ENCODE measurements at places on chromosomes 5 and 9.

- DNase-seq = peak; percentile 49
These were observed 169.0 kb downstream of the FBXL17 start for GRCh38 chr5:108212775-108213346.

- DNase-seq = no peak
These were observed 217.5 kb downstream of the RAB3C start for GRCh38 chr5:58800356-58800755.

DNA sequence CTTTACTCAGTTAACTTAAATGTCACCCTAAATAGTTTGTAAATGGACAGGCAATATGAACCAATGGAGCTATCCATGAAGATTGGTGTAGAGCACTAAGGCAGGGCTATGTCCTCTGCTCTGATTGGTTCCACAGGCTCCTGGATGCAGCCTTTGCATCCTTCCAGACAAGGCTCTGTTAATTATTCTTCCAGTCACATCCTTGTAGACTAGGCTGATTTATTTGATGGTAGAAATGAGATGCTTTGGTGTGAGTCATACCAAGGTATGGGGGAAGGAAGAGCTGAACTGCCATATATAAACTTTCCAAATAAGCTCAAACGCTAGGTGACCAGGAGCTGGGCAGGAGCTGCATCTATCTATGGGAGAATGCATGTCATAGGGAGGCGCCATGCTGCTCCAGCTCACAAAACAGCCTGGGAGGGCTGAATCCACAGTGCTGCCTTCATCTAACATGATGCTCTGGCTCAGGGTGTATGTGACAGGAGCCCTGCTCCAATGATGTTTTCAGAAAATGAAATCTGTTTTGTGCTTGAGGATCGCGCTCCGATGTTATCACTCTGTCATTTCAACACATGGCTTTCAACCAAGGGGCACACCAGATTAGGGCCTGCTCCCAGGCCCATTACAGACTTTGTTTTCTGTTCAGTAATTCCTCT, 818.0 kb upstream of the ZNF608 start:
- DNase-seq = no peak

DNA sequence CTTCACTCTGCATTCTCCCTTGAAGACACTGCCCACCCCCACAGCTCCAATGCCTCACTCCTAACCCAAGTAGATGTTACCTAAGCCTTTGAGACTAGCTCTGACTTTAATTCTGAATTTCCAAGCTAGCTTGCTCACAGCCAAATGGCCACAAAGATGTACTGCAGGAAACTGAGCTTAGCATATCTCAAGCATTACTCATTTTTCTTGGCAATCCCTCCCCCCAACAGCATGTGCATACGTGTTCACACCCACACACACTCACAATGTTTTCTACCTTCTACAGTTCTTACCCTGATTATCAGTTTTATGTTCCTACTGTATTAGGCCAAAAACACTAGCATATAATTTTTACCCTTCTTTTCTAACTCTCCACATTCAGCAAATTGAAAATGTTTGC, 13.7 kb upstream of the GRIA1 start:
- DNase-seq = no peak

DNA sequence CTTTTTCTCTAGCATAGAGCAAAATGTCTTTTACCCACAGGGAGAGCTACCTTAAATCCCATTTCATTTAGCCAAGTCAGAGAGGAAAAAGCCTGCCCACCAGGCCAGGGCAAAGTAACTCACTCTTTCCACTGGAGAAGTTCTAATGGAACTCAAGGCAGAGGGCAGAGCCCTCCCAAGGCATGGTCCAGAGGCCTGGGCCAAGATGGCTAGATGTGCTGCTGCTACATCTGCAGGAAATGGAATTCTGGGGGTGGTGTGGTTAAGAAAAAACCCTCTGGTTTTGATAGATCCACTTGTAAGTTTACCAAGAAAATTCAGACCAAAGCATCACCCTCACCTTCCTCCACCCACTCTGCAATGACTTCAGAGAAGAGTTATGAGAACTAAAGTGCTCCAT, 37.3 kb downstream of the CSF2 start:
- no peak for DNase-seq

DNA sequence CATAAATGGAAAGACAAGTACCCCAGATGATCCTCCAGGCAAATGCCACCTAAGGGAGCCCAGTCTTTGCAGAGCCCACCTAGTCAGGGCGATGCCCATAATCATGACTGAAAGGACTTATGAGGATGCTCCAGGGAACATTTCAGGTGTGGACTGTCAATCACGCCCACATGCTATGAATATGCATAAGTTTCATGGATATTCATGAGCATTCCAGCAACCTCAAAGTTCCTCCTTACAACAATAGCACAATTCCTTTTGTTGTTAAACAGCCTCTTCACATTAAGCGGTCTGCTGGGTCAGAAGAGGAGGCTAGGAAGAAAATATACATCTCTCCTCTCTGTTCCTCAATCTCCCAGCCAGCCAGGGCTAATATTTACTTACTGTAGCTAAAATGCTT, 161.6 kb downstream of the C5orf15 start:
- DNase-seq = no peak

DNA sequence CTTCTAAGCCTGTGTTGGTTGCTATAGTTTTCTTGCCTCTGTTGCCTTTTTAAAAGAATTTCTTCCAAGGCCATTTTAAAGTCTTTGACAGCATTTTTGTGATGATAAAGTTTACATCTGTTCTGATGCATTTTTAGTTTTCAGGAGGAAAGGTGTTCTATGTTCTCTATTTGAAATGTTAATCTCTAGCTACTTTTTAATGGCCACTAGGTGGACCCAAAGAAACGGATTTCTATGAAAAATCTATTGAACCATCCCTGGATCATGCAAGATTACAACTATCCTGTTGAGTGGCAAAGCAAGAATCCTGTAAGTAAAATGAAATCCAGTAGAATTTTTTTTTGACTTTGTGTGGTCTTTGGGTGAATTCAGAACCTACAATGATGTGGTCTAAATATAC, 60.2 kb downstream of the MELK start:
- peak; percentile 49 for DNase-seq

- DNase-seq = no peak
These were observed 36.5 kb upstream of the NTNG2 start for GRCh38 chr9:132125361-132125760.

GRCh38 chr9:130693101-130693425, 517 bp upstream of the EXOSC2 start:
- DNase-seq = peak; percentile 19

DNA sequence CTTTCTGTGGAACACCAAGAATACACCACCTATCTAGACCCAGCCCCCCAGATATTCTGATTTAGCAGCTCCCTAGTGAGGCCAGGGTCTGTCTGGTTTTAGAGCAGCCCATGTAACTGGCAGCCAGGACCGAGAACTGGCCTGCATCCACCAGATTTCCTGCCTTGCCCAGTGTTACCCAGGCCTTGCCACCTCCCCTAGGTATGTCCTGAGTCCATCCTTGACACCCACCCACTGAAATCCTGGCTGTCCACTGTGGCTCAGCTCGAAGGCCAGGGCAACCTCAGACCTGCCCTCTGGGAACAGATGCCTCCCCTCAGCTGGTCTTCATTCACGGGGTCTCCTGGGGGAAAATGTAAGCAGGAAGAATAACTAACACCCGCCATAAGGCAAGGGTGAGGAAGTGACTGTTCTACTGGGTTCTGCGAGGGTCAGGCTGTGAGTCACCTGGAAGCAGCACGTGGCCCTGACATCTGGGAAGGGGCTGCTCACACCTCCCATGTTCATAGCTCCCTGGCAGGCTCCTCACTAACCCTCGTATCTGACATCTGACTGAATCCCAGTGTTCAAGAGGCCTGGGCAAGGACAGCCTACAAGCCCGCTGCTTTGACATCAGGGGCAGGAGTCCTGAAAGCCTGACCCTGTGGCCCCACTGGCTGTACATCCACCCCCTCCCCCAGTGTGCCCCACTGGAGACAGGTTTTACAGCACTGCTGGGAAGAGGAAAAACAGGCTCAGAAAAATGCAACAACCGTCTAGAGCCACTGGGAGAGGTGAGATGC, 72.7 kb downstream of the SEMA4D start:
- no peak for DNase-seq

- DNase-seq = no peak
These were observed 162.1 kb downstream of the EPB41L4A start for GRCh38 chr5:112257005-112257404.

- DNase-seq = no peak
These were observed 8.0 kb upstream of the PALM2AKAP2 start for GRCh38 chr9:109771796-109772531.

GRCh38 chr5:56161439-56161823, 71.7 kb downstream of the ANKRD55 start:
- DNase-seq = no peak

GRCh38 chr5:142473038-142473437, 148.2 kb upstream of the SPRY4 start:
- no peak for DNase-seq

- no peak for DNase-seq
These were observed 97.0 kb upstream of the COL5A1 start for GRCh38 chr9:134544388-134545214.

DNA sequence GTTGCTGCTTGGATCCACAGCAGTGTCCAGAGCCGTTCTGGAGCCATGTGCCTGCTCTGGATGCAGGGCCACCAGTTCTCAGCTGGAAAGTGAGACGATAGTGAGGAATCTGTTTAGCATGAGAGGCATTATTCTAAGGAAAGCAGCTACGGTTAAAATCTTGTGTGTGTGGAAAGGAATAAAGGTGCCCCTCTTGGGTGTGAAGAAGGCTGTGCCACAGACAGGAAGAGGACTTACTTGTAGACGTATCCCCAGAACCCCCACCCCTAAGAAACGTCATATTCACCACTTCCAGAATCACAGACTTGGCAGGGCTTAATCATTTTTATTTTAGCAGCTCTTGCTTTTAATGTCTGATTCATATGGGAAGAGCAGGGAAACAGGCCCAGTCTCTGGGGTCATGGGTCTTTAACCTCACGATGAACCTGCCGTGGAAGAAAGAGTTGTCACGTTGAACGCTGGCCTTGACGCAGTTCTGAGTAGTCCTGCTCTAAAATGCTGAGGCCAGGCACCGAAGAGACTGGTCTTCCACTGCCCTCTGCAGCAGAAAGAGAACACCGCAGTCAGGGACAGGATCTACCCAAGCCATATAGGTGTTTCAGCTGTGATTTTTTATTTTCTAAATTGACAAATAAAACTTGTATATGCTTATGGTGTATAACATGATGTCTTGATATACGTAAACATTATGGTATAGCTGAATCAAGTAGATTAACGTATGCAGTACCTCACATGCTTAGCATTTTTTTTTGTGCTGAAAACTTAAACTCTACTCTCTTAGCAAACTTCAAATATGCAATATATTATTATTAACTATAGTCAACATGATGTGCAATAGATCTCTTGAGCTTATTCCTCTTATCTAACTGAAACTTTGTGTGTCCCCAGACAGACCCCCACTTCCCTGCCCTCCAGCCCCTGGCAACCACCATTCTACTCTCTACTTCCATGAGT, 38.8 kb downstream of the CARTPT start:
- peak; percentile 43 for DNase-seq

DNA sequence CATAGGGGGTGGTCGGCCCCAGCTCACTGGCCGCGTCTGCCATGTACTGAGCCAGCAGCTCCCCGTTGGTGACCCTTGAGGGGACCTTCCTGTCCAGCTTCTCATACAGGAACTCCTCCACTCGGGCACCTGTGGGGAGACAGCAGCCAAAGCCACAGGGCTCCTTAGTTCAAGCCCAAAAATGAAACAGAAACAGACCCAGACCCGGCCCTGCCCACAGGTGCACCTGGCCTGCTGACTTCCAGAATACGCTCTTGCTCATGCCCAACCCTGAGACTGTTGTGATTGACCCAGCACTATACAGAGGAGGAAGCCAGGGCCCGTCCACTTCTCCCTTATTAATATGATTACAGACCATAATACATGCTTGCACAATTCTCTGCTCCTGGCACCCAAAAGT, 7.0 kb downstream of the SH3GLB2 start:
- no peak for DNase-seq

- DNase-seq = no peak
These were observed 350.1 kb upstream of the IRX2 start for GRCh38 chr5:3101561-3101960.

- DNase-seq = peak; percentile 36
These were observed 69.5 kb downstream of the ERP44 start for GRCh38 chr9:100029251-100029650.

GRCh38 chr5:14752497-14753071, 88.1 kb downstream of the OTULIN start:
- no peak for DNase-seq

- peak; percentile 32 for DNase-seq
These were observed 21.3 kb upstream of the MEGF9 start for GRCh38 chr9:120735415-120736126.

GRCh38 chr9:96435345-96435744, 14.6 kb upstream of the HABP4 start:
- no peak for DNase-seq
